ENCODE measurements at places on chromosomes 2 and 18.

DNA sequence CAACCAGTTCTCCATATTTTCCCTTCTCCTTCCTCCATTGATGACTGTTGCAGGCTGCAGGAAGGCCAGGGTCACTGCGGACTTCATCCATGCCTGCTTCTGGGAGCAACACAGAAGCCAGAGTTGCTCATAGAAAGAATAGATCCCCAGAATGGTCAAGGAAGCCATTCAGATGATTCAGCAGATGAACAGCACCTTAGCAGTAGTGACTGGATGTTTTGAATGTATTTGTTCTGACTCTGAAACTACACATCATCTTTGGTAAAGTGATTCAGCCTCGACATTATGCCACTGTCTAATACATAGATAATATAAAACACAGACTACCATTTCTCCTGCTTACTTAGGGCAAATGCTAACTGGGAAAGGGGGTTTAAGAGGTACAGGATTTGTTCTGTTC is 411.6 kb downstream of the RND3 start:
- no peaks in the 10 kb centered on the region for H3K27me3 ChIP-seq
- peak overlapping the region; percentile 39 for H3K27ac ChIP-seq
- H3K36me3 ChIP-seq = no peaks in the 10 kb centered on the region
- peaks cover 1% of the 10 kb centered on the region for H3K4me1 ChIP-seq

GRCh38 chr2:158743879-158744278 is 51.2 kb upstream of the DAPL1 start:
- peaks cover 11% of the 10 kb centered on the region for H3K4me1 ChIP-seq
- no peak for DNase-seq
- no peaks in the 10 kb centered on the region for H3K36me3 ChIP-seq
- peaks cover 43% of the 10 kb centered on the region for H3K27me3 ChIP-seq

GRCh38 chr2:47695800-47696477 is 87.0 kb upstream of the MSH6 start:
- peaks cover 24% of the 10 kb centered on the region for H3K27me3 ChIP-seq
- no peaks in the 10 kb centered on the region for H3K36me3 ChIP-seq
- no peak overlapping the region for H3K4me3 ChIP-seq
- DNase-seq = no peak

DNA sequence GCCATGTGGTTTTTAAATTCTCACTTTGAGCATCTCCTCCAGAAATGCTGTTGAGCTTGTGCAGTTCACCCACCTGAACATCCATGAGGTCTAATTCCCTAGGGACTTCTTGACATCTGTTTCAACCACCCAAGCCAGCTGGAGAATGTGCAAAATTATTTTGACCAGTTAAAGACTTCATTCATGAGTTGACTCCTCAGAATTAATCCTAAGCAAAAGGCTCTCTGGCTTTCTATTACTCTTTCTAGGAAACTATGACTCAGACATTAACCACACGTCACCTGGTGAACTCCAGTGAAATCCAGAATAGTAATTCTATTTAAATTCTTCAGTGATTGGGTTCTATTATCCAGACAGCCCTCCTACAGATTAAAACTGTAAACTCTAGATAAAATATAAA is 247.5 kb downstream of the NBAS start:
- H3K36me3 ChIP-seq = peaks cover 7% of the 10 kb centered on the region
- H3K27ac ChIP-seq = no peak overlapping the region
- DNase-seq = peak; percentile 50
- no peaks in the 10 kb centered on the region for H3K27me3 ChIP-seq

- H3K4me1 ChIP-seq = peaks cover 6% of the 10 kb centered on the region
- no peak overlapping the region for H3K27ac ChIP-seq
- no peaks in the 10 kb centered on the region for H3K27me3 ChIP-seq
- DNase-seq = no peak
These were observed 89.3 kb downstream of the TRIP12 start for GRCh38 chr2:229832510-229832898.

GRCh38 chr2:37773371-37774130 is 102.1 kb upstream of the CDC42EP3 start:
- H3K4me1 ChIP-seq = peaks cover 25% of the 10 kb centered on the region
- no peak overlapping the region for H3K4me3 ChIP-seq
- DNase-seq = no peak
- H3K27ac ChIP-seq = no peak overlapping the region
- no peaks in the 10 kb centered on the region for H3K36me3 ChIP-seq

GRCh38 chr2:72916743-72917137 is 579 bp upstream of the EMX1 start:
- H3K27ac ChIP-seq = no peak overlapping the region
- no peaks in the 10 kb centered on the region for H3K36me3 ChIP-seq
- H3K27me3 ChIP-seq = peaks cover 95% of the 10 kb centered on the region
- DNase-seq = no peak
- peak overlapping the region; percentile 24 for H3K4me3 ChIP-seq
- peaks cover 49% of the 10 kb centered on the region for H3K4me1 ChIP-seq

DNA sequence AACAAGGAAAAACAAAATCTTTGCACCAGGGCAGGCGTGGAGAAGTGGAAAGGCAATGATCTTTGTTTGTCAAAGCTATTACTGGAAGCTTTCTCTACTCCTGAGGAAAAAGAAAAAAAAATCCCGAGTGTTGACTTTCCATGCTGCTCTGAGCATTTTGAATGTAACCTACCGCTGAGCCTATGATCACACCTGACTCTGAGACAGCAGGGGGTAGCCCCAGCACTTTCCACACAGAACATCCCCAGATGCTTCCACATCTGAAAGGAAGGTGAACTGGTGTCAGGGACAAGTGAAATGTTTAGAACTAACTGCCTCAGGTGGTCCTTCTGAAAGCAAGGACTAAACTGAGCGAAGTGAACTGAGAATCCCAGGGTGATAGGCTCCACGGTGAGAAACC is 1315.1 kb upstream of the DDX18 start:
- no peak overlapping the region for H3K4me3 ChIP-seq
- DNase-seq = no peak
- H3K27ac ChIP-seq = no peak overlapping the region
- no peaks in the 10 kb centered on the region for H3K27me3 ChIP-seq
- H3K36me3 ChIP-seq = no peaks in the 10 kb centered on the region

DNA sequence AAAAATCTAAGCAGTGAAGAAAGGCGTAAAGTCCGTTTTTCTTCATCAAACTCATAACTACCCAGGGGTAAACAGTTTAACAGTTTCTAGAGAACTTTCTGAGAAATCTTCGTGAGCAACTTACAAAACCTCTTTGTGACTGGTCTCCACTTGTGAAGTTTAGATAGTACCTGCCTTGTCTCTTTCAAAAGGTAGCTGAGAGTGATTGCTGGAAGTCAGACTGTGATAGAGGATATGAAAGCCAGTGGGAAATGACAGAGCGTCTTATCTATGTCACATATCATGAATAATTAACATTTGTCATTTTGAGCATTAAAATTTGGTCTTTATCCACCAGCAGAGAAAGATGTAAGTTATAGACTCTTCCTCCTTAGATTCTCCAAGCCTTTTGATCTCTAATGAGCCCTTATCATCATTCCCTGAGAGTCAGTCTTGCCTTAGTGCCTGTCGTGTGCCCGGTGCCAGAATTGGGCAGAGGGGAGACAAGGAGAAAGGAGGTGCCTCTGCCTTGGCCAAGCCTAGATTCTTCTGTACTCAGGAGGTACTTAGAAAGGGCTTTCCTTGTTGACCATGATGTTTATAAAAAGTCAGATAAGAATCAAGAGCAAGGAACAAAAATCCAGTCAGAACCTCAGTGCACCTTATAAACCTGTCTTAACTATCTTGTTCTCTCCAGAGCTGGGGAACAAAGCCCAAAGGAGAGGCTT is 205.1 kb upstream of the EPAS1 start:
- DNase-seq = no peak
- H3K4me3 ChIP-seq = no peak overlapping the region
- H3K36me3 ChIP-seq = peaks cover 10% of the 10 kb centered on the region

GRCh38 chr18:5894611-5895298 is 567 bp downstream of the TMEM200C start:
- H3K36me3 ChIP-seq = no peaks in the 10 kb centered on the region
- H3K4me1 ChIP-seq = peaks cover 24% of the 10 kb centered on the region
- no peak for DNase-seq
- H3K27ac ChIP-seq = no peak overlapping the region
- peak overlapping the region; percentile 71 for H3K4me3 ChIP-seq
- peaks cover 81% of the 10 kb centered on the region for H3K27me3 ChIP-seq

GRCh38 chr2:104648376-104648775 is 205.5 kb upstream of the POU3F3 start:
- no peak overlapping the region for H3K27ac ChIP-seq
- H3K4me3 ChIP-seq = no peak overlapping the region
- H3K4me1 ChIP-seq = no peaks in the 10 kb centered on the region
- no peaks in the 10 kb centered on the region for H3K27me3 ChIP-seq

- no peak overlapping the region for H3K4me3 ChIP-seq
- H3K36me3 ChIP-seq = no peaks in the 10 kb centered on the region
- H3K27me3 ChIP-seq = no peaks in the 10 kb centered on the region
- peaks cover 24% of the 10 kb centered on the region for H3K4me1 ChIP-seq
- no peak for DNase-seq
These were observed 207.8 kb downstream of the ACKR3 start for GRCh38 chr2:236777408-236777807.

GRCh38 chr2:239232195-239232578 is 168.6 kb downstream of the HDAC4 start:
- no peak overlapping the region for H3K27ac ChIP-seq
- no peak for DNase-seq
- H3K36me3 ChIP-seq = no peaks in the 10 kb centered on the region
- peaks cover 16% of the 10 kb centered on the region for H3K4me1 ChIP-seq
- H3K4me3 ChIP-seq = no peak overlapping the region
- H3K27me3 ChIP-seq = no peaks in the 10 kb centered on the region

GRCh38 chr2:157523270-157524247 is 79.7 kb upstream of the CYTIP start:
- no peak for DNase-seq
- no peak overlapping the region for H3K27ac ChIP-seq
- H3K27me3 ChIP-seq = no peaks in the 10 kb centered on the region
- no peaks in the 10 kb centered on the region for H3K4me1 ChIP-seq
- H3K36me3 ChIP-seq = no peaks in the 10 kb centered on the region
- H3K4me3 ChIP-seq = no peak overlapping the region

DNA sequence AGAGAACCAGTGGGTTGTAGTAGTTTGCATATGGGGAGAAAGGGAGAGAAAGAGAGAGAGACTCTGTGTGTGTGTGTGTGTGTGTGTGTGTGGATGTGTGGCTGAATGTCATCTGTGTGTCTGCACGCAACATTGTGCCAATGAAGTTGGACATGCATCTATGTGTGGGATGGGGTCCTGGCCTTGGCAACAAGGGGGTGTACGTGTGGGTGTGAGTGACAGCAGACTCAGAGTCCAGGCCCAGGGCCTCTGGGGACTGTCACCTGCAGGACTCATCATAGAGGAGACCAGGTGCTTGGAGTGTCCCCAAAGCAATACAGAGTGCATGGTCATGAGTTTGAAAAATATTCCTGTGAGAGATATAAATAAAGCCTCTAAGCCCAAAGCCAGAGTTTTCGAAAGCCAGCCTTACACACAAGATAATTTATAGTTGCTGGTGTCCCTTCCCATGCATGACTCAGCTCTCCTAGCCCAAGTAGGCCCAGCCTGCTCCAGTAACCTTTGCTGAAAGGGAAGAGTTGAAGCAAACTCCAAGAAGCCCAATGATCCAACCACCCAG is 59.9 kb downstream of the TNP1 start:
- no peak overlapping the region for H3K4me3 ChIP-seq
- peak; percentile 88 for DNase-seq
- no peaks in the 10 kb centered on the region for H3K27me3 ChIP-seq
- H3K36me3 ChIP-seq = no peaks in the 10 kb centered on the region
- no peaks in the 10 kb centered on the region for H3K4me1 ChIP-seq

- no peak for DNase-seq
- H3K36me3 ChIP-seq = no peaks in the 10 kb centered on the region
- no peaks in the 10 kb centered on the region for H3K4me1 ChIP-seq
- H3K27me3 ChIP-seq = no peaks in the 10 kb centered on the region
- H3K4me3 ChIP-seq = no peak overlapping the region
- no peak overlapping the region for H3K27ac ChIP-seq
These were observed 114.5 kb downstream of the ERBB4 start for GRCh38 chr2:212424082-212424481.

DNA sequence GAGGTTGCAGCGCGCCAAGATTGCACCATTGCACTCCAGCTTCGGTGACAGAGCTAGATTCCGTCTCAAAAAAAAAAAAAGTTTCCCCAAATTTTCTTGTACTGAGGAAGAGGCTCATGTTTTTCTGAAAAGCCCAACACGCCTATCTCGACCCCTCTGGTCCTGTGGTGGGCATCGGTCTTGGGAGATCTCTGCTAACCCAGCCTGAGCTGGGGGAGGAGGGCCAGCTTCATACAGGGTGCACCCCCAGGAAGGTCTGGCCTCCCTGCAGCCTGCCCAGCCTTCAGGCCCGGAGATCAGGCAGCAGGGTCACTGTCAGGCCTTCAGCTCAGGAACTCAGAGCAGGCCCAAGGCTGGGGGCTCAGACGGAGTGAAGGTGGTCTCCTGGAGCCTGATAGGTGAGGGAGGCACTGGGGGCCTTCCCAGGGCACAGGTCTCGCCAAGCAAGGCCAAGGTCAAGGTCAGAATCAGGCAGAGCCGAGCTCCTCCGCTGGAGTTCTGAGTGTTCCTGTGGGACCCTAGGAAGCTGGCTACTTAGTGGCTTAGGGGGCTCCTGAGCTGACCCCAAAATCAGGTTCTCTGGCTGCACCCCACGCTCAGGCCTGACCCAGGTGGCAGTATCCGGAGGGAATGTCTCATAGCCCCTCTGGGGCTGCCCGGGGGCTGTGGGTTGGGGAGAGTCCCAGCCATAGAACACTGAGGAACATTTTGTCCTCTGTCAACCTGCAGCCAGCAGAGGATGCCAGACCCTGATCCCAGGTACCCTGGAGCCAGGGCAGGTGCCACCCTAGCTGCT is 37.9 kb upstream of the SMAD7 start:
- no peak overlapping the region for H3K4me3 ChIP-seq
- DNase-seq = no peak
- H3K27me3 ChIP-seq = no peaks in the 10 kb centered on the region
- no peak overlapping the region for H3K27ac ChIP-seq
- no peaks in the 10 kb centered on the region for H3K36me3 ChIP-seq

- H3K27me3 ChIP-seq = no peaks in the 10 kb centered on the region
- H3K27ac ChIP-seq = no peak overlapping the region
- H3K4me3 ChIP-seq = no peak overlapping the region
- no peaks in the 10 kb centered on the region for H3K36me3 ChIP-seq
- DNase-seq = peak; percentile 75
- H3K4me1 ChIP-seq = no peaks in the 10 kb centered on the region
These were observed 860.9 kb upstream of the CNTNAP5 start for GRCh38 chr2:123164216-123164615.

- H3K4me1 ChIP-seq = peaks cover 3% of the 10 kb centered on the region
- H3K27me3 ChIP-seq = no peaks in the 10 kb centered on the region
- H3K36me3 ChIP-seq = no peaks in the 10 kb centered on the region
- H3K27ac ChIP-seq = no peak overlapping the region
- DNase-seq = no peak
These were observed 4.7 kb upstream of the GLS start for GRCh38 chr2:190875891-190876290.
